ENCODE measurements at places on chromosomes 12 and 14.

GRCh38 chr12:116689979-116690744 lies 47.7 kb downstream of the SPRING1 start:
- no peak for DNase-seq

DNA sequence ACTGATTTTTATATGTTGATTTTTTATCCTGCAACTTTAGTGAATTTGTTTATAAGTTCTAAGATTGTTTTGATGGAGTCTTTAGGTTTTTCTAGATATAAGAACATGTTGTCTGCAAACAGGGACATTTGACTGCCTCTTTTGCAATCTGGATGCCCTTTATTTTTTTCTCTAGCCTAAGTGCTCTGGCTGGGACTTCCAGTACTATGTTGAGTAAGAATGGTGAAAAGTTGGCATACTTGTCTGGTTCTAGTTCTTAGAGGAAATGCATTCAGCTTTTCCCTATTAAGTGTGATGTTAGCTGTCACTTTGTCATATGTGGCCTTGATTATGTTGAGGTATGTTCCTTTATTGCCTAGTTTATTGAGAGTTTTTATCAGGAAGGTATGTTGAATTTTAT lies 68.1 kb downstream of the ERC1 start:
- no peak for DNase-seq

DNA sequence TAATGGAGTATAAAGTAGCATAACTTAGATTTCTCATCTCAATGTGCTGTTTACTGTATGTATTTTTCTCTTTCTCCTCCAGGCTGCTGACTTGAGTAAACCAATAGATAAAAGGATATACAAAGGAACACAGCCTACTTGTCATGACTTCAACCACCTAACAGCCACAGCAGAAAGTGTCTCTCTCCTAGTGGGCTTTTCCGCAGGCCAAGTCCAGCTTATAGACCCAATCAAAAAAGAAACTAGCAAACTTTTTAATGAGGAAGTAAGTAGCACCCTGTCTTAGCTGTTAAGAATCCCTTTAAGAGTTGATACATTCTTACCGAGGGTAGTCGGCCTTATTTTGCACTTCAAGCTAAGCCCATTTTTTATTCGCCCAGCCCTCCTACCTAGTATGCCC lies 55.2 kb downstream of the WDR20 start:
- DNase-seq = no peak

- DNase-seq = no peak
Measured at GRCh38 chr12:12474471-12474928, 88.2 kb downstream of the DUSP16 start.

GRCh38 chr12:30308010-30308717 lies 387.5 kb downstream of the IPO8 start:
- no peak for DNase-seq

GRCh38 chr12:96497855-96498254 lies 8.5 kb downstream of the CFAP54 start:
- DNase-seq = no peak
